Body of pancreas (tissue), 4 donors: ENCODE measurements at places on chromosomes 12 and 14.

GRCh38 chr12:111529424-111530368 is 69.4 kb downstream of the ATXN2 start:
- no peak overlapping the region for H3K4me3 ChIP-seq
- H3K36me3 ChIP-seq: no peaks in the 10 kb centered on the region
- H3K27me3 ChIP-seq: no peaks in the 10 kb centered on the region

- no peak for DNase-seq
- H3K36me3 ChIP-seq: no peaks in the 10 kb centered on the region
- H3K27me3 ChIP-seq: no peaks in the 10 kb centered on the region
- H3K4me3 ChIP-seq: no peak overlapping the region
Measured at GRCh38 chr12:111557271-111558106, 41.6 kb downstream of the ATXN2 start.

DNA sequence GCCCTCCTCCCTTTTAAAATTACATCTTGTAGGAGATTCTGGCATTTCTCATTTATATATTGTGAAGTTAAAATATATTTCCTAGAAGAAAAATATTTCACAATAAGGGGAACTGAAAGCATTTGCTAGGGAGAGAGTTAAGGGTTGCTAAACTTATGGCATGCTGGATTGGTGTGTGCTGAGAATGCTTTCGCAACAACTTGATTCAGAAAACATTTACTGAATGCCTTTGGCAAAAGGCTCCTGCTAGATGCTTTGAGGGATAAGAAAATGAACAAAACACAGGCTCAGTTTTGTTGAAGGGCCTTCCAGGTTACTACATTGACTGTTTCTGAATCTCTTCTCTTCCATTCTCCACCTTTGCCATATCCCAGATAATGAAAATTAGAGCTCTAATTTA is 67.5 kb downstream of the DIP2B start:
- peak; percentile 28 for DNase-seq
- H3K4me1 ChIP-seq: peaks cover 76% of the 10 kb centered on the region
- no peak overlapping the region for H3K4me3 ChIP-seq
- H3K27me3 ChIP-seq: no peaks in the 10 kb centered on the region
- H3K27ac ChIP-seq: peak overlapping the region; percentile 38

DNA sequence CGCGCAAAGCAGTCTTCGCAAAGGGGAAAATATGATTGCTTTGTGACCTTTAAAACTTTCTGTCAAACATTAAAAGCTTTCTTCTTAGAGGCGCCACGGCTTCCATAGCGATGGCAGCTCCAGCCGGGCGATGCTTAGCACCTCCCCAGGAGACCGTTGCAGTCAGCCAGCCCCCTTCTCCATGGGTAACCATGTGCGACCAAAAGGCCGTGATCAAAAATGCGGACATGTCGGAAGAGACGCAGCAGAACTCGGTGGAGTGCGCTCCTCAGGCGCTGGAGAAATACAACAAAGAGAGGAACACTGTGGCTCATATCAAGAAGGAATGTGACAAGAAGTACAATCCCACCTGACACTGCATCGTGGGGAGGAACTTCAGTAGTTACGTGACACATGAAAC is 12.7 kb upstream of the STON2 start:
- no peaks in the 10 kb centered on the region for H3K27me3 ChIP-seq
- no peaks in the 10 kb centered on the region for H3K4me1 ChIP-seq
- no peaks in the 10 kb centered on the region for H3K36me3 ChIP-seq
- H3K27ac ChIP-seq: no peak overlapping the region

DNA sequence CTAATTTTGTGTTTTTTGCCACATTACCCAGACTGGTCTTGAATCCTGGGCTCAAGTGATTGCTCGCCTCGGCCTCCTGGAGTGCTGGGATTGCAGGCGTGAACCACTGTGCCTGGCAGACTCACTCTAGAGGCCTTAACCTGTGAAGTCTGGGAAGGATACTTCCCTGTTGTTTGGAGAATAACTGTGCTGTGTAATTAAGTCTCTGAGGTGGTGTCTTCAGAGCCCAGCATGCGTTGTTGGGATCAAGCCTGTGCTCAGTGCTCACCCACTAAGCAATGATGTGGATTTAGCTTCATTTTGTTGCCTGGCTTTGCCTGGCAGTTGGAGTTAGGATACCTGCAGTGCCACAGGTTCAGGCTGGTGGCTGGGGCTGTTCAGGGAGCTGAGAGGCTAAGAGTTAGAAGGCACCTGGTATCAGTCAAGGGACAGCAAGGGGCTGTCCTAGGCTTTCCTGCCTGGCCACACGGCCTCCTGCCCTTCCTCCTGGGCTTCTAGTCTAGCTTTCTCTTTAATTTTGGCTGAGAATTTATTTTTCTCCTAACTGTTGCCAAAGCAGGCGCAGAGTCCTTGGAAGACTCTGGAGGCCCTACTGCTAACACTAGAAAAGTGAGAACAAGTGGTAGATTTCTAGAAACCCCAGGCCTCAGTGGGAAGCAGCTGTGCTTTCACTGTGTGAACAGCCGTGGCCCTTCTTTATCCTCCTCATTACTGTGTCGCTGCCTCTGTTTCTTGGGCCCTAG is 38.5 kb downstream of the EP400 start:
- no peaks in the 10 kb centered on the region for H3K4me1 ChIP-seq
- no peak overlapping the region for H3K4me3 ChIP-seq
- H3K27me3 ChIP-seq: no peaks in the 10 kb centered on the region
- H3K36me3 ChIP-seq: no peaks in the 10 kb centered on the region
- no peak for DNase-seq
- no peak overlapping the region for H3K27ac ChIP-seq

- no peak overlapping the region for H3K4me3 ChIP-seq
- H3K36me3 ChIP-seq: no peaks in the 10 kb centered on the region
- no peak for DNase-seq
- no peaks in the 10 kb centered on the region for H3K27me3 ChIP-seq
- peaks cover 8% of the 10 kb centered on the region for H3K4me1 ChIP-seq
Measured at GRCh38 chr12:117402363-117402762, 40.9 kb upstream of the NOS1 start.

- H3K27me3 ChIP-seq: no peaks in the 10 kb centered on the region
- H3K4me1 ChIP-seq: no peaks in the 10 kb centered on the region
- no peak overlapping the region for H3K27ac ChIP-seq
- no peaks in the 10 kb centered on the region for H3K36me3 ChIP-seq
Measured at GRCh38 chr14:53331921-53332320, 178.8 kb upstream of the DDHD1 start.

DNA sequence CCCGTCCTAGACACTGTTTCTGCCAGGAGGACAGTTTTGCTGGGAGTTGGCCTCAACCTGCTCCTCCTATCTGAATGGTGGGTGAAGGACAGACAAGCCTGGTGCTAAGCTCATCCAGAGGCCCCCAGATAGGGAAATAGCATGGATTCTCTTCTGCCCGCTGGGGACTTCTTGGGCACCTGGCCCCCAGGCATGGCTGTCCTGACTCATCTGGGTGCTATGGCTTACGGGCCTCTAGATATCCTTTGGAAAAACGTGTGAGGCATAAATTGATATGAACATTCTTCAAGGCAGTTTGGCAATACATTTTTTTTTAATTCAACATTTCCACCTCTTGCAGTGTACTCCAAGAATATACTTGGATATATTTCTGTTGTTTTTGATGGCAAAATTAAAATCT is 8.6 kb downstream of the TECPR2 start:
- no peaks in the 10 kb centered on the region for H3K36me3 ChIP-seq
- peaks cover 5% of the 10 kb centered on the region for H3K4me1 ChIP-seq
- no peak overlapping the region for H3K4me3 ChIP-seq
- no peaks in the 10 kb centered on the region for H3K27me3 ChIP-seq
- no peak for DNase-seq
- H3K27ac ChIP-seq: no peak overlapping the region

- no peaks in the 10 kb centered on the region for H3K27me3 ChIP-seq
- no peak for DNase-seq
- no peak overlapping the region for H3K4me3 ChIP-seq
- H3K4me1 ChIP-seq: no peaks in the 10 kb centered on the region
Measured at GRCh38 chr12:84698576-84699333, 213.8 kb downstream of the SLC6A15 start.

GRCh38 chr14:104665657-104666522 is 23.5 kb upstream of the INF2 start:
- H3K4me1 ChIP-seq: peaks cover 16% of the 10 kb centered on the region
- H3K27ac ChIP-seq: peak overlapping the region; percentile 73
- no peak overlapping the region for H3K4me3 ChIP-seq
- no peaks in the 10 kb centered on the region for H3K27me3 ChIP-seq
- no peaks in the 10 kb centered on the region for H3K36me3 ChIP-seq
- peak; percentile 58 for DNase-seq

GRCh38 chr12:66852765-66853164 is 173.9 kb upstream of the GRIP1 start:
- H3K27ac ChIP-seq: no peak overlapping the region
- no peak overlapping the region for H3K4me3 ChIP-seq
- H3K27me3 ChIP-seq: no peaks in the 10 kb centered on the region
- no peaks in the 10 kb centered on the region for H3K4me1 ChIP-seq
- DNase-seq: no peak

GRCh38 chr12:103687253-103687652 is 100.2 kb downstream of the STAB2 start:
- no peaks in the 10 kb centered on the region for H3K27me3 ChIP-seq
- H3K4me1 ChIP-seq: no peaks in the 10 kb centered on the region
- H3K36me3 ChIP-seq: no peaks in the 10 kb centered on the region
- no peak for DNase-seq

DNA sequence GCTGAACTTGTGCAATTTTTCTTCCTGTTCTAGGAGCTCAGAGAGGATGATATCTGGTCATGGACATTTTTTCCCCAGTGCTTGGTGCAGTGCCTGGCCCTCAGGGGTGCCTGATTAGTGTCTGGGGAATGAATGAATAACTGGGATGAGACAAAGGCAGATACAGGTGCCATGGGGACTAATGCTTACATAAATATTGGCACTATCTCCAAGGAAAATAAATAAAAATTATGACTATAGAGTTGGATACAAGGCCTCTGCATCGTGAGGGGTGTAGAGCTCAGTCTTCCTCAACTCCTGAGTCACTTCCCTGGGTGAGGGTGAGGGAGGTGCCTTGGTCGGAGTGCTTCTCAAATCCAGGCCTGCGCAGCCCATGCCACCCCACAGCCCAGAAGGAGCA is 188.6 kb downstream of the KCNA5 start:
- no peak overlapping the region for H3K27ac ChIP-seq
- no peak for DNase-seq
- H3K4me3 ChIP-seq: no peak overlapping the region
- no peaks in the 10 kb centered on the region for H3K27me3 ChIP-seq
- no peaks in the 10 kb centered on the region for H3K4me1 ChIP-seq
- H3K36me3 ChIP-seq: no peaks in the 10 kb centered on the region
